ENCODE measurements at places on chromosomes 11 and 22. TPM values are rescaled to one million over a fixed set of nuclear protein-coding genes. Genes with fewer than 3 reads are reported as not detected.

- DNase-seq, result no peak
These were observed 9.9 kb upstream of the GAL start for GRCh38 chr11:68674461-68674860.

- DNase-seq, result no peak
These were observed at the start of gene APOL3 for GRCh38 chr22:36160499-36160942. TSS of gene APOL3 (minus strand) at chr22:36160755. CDS start at chr22:36149055, 11,700 bp downstream.

DNA sequence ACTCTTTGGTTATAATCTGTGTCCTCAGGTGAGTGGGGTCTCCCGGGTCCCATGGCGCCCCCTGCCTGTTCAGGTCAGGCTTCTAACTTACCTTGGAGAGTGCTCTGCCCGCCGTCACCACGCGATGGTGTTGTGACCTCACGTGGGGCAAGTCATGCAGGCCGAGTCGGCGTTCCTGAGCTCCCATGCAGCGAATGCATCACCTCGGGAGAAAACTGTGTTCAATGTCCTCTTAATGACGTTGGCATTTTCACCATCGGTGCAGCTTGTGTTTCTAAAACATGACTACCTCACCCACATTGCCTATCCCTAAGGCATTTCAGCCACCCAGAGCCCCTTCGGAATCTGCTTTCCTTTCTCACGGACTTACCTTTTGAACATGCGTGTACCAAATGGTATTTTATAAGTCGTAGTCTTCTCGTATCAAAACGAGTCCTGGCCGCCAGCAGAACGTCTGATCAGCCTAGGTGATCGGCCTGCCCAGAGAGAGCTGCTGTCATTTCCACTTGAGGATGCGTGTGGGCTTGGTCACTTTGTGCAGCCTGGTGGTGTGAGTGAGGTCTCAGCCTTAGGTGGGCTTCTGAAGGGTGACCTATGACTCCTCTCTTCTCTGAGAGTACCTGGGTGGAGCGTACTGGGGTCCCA is 64.8 kb downstream of the TBC1D22A start:
- peak; percentile 88 for DNase-seq

Gene ALDH3B2
- not detected for polyA plus RNA-seq

DNA sequence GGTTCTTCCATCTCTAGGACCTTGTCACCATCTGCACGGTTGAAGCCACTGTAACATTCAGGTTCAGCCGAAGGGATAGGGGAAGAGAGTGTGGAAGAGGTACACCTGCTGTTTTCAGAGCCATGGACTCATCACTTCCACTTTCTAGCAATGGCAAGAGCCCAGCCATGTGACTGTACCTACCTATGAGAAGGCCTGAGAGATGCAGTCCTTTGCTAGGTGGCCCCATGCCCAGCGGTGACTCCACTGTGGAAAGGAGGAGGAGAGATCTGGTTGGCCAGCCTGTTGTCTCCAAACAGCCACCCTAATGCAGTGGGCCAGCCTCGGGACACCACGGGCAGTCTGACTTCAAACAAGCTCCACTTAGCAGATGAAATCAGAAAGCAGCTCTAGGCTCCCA is 16.0 kb downstream of the RASD2 start:
- DNase-seq, result no peak

DNA sequence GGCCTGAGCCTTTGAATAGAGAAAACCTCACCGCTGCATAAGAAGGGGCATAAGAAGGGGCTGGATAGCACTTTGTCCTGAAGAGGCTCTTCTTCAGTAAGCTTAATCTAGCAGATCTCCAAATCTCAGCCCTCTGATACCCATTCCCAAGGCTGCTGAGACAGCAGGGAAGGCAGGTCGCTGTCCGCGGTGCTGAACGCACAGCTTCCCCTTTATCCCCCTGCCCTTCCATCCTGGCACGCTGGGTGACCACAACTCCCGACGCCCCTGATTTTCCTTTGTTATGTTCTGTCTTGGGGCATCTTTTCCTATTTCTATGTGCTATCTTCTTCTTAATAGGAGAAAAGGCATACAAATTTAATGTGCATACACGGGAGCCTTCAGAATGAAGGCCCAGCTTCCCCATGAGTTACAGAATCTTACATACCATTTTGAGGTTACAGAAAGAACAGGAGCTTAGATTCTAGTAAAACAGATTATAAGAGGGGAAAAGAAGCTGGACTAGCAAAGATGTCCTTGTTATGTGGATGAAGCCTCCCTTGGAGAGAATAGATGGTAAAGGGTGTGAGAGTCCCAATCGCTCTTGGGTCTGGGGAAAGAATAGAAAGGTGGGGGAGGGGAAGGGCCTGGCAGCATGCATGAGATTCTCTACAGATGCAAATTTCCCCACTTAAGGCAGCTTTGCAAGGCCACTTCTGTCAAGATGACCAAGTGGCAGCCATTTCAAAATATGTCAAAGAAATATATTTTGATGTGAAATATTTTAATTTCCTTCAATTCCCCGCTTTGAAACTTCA is 5.7 kb upstream of the SULT4A1 start:
- peak; percentile 71 for DNase-seq

Data from H1 (cell line).